ENCODE measurements at places on chromosomes 12 and 14. TPM values are rescaled to one million over a fixed set of nuclear protein-coding genes. Genes with fewer than 3 reads are reported as not detected.
A peak's percentile ranks its signal among the peaks of the same experiment; 100 is the strongest.

- H3K4me3 ChIP-seq: no peak overlapping the region
- H3K36me3 ChIP-seq: no peaks in the 10 kb centered on the region
- H3K4me1 ChIP-seq: peaks cover 54% of the 10 kb centered on the region
- DNase-seq: peak; percentile 24
Measured at GRCh38 chr14:79704041-79704807, 507.1 kb downstream of the DIO2 start.

DNA sequence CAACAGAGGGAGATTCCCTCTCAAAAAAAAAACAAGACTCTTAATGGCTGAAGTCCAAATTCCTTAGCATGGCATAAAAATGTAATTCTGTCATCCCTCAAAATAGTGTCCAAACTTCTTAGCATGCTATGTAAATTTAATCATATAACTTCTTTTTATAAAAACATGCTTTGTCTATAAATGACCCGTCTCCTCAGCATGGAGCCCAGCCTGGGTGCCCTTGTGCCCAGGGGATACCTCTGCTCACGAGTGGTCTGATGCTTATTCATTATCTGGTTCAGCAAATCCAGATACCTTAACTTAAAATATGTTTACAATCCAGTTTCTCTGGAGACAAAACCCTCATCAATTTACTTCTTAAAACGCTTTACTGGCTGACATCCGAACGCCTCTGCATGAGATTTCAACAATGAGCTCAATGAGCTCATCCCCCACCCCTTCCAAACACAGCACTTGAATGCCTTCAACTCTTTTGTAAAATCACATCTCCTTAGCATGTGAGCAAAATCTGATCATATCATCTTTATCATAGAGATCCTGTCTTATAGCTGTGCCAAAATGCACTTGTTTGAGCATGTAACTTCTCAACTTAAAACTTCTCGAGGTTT is 15.7 kb downstream of the RTL1 start:
- no peak overlapping the region for H3K4me3 ChIP-seq
- H3K27ac ChIP-seq: no peak overlapping the region
- no peaks in the 10 kb centered on the region for H3K36me3 ChIP-seq
- DNase-seq: no peak
- H3K27me3 ChIP-seq: no peaks in the 10 kb centered on the region

GRCh38 chr12:29662734-29663323 is 120.9 kb downstream of the TMTC1 start:
- H3K4me3 ChIP-seq: no peak overlapping the region
- H3K4me1 ChIP-seq: no peaks in the 10 kb centered on the region
- no peak for DNase-seq
- H3K27me3 ChIP-seq: no peaks in the 10 kb centered on the region
- no peak overlapping the region for H3K27ac ChIP-seq

- no peak overlapping the region for H3K4me3 ChIP-seq
- no peaks in the 10 kb centered on the region for H3K4me1 ChIP-seq
- DNase-seq: no peak
Measured at GRCh38 chr12:92275443-92276154, 130.0 kb upstream of the BTG1 start.

GRCh38 chr14:29800961-29801360 is 126.7 kb downstream of the PRKD1 start:
- no peak for DNase-seq
- no peaks in the 10 kb centered on the region for H3K27me3 ChIP-seq
- no peaks in the 10 kb centered on the region for H3K36me3 ChIP-seq
- H3K4me1 ChIP-seq: no peaks in the 10 kb centered on the region

ZNF84 gene
- 21.8 TPM for total RNA-seq

DNA sequence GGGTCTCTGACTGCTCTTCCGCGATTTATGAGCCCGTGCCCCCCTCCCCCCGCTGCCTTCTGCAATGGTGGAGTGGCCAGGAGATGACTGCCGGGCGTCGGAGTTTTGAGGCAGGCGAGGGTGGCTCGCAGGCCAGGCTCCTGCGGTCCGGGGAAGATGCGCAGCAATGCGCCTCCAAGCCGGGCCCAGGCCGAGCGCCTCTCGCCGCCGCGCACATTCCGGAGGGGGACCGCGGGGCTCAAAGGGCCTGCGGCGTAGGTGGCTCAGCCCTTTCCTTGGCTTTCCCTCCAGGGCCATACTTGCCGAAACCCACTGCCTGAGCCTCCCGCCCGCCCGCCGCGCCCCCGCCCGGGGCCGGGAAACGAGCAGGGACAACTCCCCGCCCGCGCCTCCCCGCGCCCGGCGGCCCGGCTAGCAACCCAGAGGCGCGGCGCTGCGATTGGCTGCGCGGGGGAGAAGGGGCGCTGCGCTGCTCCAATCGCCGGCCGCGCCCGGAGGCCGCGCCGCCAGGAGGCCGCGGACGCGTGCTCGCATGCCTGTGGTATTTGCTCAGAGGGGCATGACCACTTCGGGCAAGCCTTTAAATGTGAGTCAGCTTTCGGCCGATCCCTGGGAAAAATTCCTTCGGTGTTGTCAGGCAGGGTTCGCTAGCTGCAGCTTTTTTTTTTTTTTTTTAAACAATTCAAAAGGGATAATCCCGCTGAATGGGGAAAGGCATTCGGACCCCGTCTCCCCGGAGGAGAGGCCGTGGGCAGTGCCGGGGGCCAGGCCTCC is 157.9 kb upstream of the PARP11 start:
- peaks cover 49% of the 10 kb centered on the region for H3K4me1 ChIP-seq
- peak overlapping the region; percentile 44 for H3K4me3 ChIP-seq

DNA sequence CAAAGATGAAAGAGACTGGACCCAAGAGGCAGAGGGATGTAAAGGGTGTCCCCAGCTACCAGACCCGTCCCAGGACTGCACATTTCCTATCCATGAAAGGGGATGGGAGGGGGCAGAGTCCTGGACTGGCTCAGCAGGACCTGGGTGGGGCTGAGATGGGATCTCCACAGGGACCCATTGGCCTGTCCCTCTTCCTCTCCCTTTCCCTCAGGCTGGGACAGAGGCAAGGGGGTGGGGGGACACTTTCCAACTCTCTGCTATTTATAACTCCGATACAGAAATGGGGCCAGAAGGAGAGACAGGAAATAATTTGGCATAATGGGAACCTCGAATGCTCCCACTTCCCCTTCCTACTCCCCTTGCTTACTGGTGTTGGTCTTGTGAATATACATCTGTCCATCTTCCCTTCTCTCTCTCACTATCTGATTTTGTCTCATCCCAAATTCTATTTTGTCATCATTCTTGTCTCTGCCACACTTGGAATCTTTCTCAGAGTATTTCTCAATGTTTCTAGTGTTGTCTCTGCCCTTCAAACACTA is 1.1 kb upstream of the ITGA7 start:
- no peaks in the 10 kb centered on the region for H3K27me3 ChIP-seq
- no peaks in the 10 kb centered on the region for H3K36me3 ChIP-seq
- no peak overlapping the region for H3K4me3 ChIP-seq
- no peak overlapping the region for H3K27ac ChIP-seq
- H3K4me1 ChIP-seq: peaks cover 36% of the 10 kb centered on the region

HOTAIR gene
- 1.6 TPM for total RNA-seq

DNA sequence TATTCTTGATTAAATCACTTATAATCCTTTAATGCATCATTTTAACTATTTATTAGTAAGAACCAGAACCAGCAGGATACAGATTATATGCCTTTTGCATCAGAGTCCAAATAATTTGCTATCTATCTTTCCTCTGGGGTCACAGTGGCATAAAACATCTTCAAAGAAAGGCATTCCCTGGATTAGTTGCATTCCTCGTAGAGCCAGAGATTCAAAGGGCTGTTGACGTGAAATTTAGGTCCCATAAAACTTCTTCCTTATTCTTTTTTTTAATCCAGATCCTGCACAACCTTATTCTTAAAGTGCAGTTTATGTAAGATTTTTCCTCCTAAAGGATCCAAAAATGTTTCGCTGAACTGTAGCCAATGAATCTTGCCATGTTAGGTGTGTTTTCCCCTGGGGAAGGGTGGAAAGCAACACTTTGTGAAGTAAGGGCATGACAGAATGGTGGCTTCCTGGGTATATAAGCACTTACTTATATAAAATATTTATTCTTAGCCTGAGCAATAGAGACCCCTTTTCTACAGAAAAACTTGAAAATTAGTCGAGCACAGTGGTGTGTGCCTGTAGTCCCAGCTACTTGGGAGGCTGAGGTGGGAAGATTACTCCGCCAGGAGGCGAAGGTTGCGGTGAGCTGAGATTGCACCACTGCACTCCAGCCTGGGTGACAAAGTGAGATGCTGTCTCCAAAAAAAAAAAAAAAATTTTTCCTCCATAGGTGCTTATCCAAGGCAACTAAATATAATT is 208.7 kb downstream of the PCNX1 start:
- no peak for DNase-seq
- no peaks in the 10 kb centered on the region for H3K27me3 ChIP-seq
- H3K36me3 ChIP-seq: no peaks in the 10 kb centered on the region
- H3K4me3 ChIP-seq: no peak overlapping the region

INSM2 gene
- not detected for total RNA-seq

DNA sequence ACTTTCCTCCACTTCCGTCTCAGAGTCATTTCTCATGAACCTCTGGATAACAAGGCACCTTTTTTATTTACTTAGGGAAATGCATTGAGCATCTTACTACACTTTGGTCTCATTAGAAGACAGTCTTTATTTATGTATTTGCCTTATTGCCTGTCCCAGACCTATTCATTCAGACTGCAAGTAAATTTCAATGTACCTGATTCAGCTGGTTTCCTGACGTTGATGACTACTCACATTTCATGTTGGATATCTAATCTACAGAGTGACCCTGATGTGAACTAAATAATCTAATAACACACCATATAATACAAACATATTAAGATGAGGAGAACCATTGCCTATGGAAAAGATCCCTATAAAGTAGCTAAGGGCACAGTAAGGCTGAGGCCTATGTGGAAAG is 267.7 kb downstream of the SLC6A15 start:
- no peaks in the 10 kb centered on the region for H3K4me1 ChIP-seq
- DNase-seq: no peak
- H3K27ac ChIP-seq: no peak overlapping the region
- H3K36me3 ChIP-seq: no peaks in the 10 kb centered on the region
- no peaks in the 10 kb centered on the region for H3K27me3 ChIP-seq
- H3K4me3 ChIP-seq: no peak overlapping the region

HELB gene
- 3.9 TPM for total RNA-seq

C12orf50 gene
- total RNA-seq: not detected

DNA sequence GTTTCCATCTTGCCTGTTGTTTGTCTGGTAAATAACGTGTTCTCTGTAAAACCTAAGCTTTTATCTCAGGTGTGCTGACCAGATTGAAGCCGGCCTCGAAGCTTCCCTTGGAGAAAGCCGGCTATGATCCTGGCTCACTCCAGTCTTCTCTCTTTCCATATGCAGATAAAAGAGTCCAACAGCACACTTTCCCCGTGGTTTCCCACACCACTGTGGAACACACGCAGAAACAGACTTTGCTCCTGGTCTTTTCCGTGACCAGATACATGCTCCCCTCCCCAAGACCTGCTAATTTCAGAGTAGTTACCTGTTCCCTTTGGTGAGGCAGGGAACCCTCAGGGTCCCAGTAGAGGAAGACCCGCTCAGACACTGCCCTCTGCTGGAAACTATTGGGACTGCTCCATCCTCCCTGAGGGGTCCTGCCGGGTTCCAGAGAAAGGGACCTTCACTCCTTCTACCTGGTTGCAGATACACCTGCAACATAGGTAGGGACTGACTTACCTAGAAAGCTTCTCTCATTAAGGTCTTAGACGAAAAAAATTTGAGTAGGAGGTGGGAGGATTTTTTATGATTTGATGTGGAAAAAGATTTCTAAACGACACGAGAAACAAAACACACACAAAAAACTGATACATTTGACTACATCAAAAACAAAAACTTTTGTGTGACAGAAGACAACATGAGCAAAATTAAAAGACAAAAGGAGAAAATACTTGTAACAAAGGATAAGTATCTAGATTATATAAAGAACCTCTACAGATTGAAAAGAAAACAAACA is 415.4 kb upstream of the CCDC196 start:
- no peaks in the 10 kb centered on the region for H3K27me3 ChIP-seq
- peak; percentile 78 for DNase-seq
- no peaks in the 10 kb centered on the region for H3K36me3 ChIP-seq
- no peak overlapping the region for H3K4me3 ChIP-seq
- no peaks in the 10 kb centered on the region for H3K4me1 ChIP-seq

DNA sequence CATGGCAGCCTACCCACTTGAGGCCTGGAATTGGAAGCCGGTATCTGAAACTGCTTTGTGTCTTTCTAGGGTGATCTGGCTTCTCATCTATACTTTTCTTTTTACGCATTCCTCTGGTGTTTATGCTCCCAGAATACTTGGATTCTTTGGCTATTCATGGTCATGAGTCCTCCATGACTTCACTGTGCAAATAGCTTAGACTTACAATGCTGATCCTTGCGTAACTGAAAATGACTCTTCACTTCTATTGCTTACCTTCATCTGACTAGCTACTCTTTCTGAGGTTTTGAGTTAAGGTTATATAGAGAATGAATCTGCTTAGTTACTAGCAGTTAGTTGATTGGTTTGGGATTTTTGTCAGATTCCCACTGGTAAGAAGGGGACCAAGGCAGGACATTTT is 121.7 kb upstream of the NOVA1 start:
- no peak overlapping the region for H3K27ac ChIP-seq
- DNase-seq: peak; percentile 2
- H3K27me3 ChIP-seq: no peaks in the 10 kb centered on the region
- H3K36me3 ChIP-seq: no peaks in the 10 kb centered on the region

KITLG gene
- 211 TPM for total RNA-seq

SERPINA6 gene
- total RNA-seq: 0.32 TPM

- no peak overlapping the region for H3K27ac ChIP-seq
- H3K4me3 ChIP-seq: no peak overlapping the region
- no peak for DNase-seq
- H3K27me3 ChIP-seq: no peaks in the 10 kb centered on the region
Measured at GRCh38 chr12:40668099-40668529, 24.1 kb upstream of the CNTN1 start.

GRCh38 chr12:59484575-59484974 is 111.3 kb upstream of the SLC16A7 start:
- H3K27ac ChIP-seq: no peak overlapping the region
- DNase-seq: no peak
- H3K4me1 ChIP-seq: no peaks in the 10 kb centered on the region
- H3K4me3 ChIP-seq: no peak overlapping the region

DNA sequence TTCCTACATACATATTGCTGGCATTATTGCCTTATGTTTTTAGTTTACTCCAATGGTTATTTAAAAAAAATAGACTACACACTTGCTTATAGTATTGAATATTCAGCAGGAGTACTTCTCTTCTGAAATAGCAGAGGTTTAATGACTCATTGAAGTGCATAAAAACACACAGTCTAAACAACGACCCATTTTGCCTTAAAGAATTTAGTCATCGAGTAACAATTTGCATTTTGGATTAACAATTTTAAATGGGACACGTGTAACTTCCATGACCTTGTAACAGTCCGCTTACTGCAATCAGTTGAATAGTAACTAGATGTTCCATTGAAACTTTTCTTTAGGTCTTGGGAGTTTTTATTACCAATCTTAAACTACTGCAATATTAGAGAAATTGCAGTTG is 9.0 kb downstream of the TRHDE start:
- no peaks in the 10 kb centered on the region for H3K27me3 ChIP-seq
- no peaks in the 10 kb centered on the region for H3K4me1 ChIP-seq

DNA sequence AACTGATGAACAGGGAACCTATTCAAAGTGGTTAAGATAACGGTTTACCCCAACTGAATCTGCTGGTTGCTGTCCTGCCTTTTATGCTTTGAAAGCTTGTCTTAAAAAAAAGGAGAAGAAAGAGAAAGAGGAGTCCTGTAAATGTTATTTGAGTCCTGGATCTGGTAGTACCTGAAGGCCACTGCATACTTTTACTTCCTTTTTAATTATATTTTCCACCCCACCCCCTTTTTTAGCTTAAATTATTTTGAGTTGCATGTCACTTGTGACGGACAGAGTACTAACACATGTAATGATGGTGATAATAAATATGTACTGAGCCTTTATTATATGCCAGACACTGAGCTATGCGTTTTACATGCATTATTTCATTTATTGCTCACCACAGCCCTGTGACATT is 2.5 kb upstream of the AMIGO2 start:
- no peak for DNase-seq
- H3K36me3 ChIP-seq: no peaks in the 10 kb centered on the region

Measured in Caco-2 (cell line).